ENCODE measurements at places on chromosomes 13 and 19.
A peak's percentile ranks its signal among the peaks of the same experiment; 100 is the strongest.

- peak; percentile 67 for DNase-seq
These were observed 4.7 kb upstream of the RGL3 start for GRCh38 chr19:11423791-11424181.

GRCh38 chr19:18985257-18985656 lies 44.2 kb upstream of the HOMER3 start:
- peak; percentile 60 for DNase-seq

DNA sequence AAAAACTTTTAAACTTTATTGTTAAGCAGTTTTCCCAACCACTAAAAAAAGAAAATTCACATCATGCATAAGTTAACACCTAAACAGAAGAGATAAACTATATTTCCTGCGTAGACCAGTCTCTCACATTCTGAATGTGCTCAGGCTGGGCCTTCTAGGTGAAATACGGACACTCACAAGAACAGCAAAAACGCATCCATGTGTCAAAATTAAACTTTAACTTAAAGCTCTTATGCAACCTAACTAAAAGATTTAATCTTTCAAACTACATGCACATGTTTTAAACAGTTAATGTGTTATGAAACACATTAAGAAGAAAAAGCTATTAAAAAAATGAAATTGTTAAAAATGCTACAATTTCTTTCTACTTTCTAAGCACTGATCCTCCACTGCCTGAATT lies 2.6 kb downstream of the SAFB2 start:
- DNase-seq, result no peak

GRCh38 chr13:106498571-106498970 lies 36.9 kb downstream of the EFNB2 start:
- DNase-seq, result no peak

DNA sequence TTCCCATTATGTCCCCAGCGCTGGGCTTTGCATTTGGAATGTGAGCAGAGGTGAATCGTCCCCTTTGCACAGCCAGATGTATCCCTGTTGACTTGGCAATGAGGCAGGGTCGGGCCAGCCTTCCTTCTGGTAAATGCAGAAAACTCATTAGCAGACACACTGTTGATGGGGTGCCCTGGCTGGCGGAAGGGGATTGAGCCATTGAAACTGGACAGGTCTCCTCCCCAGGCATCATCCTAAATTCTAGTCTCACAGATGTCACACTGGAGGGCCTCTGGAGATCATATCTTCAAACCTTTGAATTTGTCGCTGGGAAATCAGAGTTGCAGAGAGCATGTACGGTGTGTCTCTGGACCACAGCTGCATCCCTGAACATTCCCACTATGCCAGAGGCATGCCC lies 219.5 kb upstream of the TSHZ3 start:
- DNase-seq, result no peak

Data from adrenal gland (tissue), 19 donors.